ENCODE measurements at places on chromosomes 4 and X.

GRCh38 chr4:98908182-98908581, 20.8 kb downstream of the EIF4E start:
- DNase-seq, result no peak

DNA sequence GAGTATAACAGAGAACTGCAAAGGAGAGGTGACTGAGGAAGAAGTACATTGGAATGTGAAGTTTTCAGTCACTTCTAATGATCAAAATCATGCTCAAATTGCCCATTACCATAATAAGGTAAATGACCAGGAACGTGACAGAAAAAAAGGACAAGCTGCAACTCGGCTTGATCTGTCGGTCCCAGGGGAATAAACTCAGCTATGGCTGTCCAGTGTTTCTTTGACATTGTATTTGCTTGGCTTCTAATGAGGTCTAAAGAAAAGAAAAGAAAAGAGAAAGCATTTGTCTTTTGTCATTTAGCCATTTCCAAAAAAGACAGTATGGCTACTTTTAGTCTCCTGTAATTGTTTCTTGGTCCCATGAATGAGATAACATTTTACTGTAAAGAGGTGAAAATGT, 25.2 kb downstream of the PHOX2B start:
- no peak for DNase-seq

- DNase-seq, result no peak
Measured at GRCh38 chr4:1105662-1106061, 7.7 kb downstream of the RNF212 start.

DNA sequence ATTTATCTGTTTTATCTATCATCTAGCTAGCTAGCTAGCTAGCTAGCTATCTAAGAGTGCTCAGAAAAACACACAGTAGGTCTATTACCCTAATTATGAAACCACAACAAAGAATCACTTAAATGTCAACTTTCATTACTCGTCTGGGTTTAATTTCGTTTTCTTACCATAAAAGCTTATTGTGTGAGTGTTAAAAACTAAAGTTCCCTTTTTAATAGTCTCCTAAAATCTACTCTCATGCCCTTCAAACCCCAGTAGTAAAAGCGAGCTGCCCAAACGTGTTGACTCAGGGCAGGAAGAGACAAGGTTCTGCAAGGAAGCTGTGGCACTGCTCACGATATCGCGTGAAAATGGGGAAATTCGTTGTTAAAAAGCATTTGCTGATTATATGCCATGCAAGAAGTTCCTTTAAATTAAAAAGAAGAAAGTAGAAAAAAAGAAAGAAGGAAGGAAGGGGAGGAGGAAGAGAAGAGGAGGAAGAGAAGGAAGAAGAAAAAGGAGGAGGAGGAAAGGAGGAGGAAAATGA, 595 bp downstream of the MBNL3 start:
- DNase-seq, result no peak

GRCh38 chrX:115592997-115593734, 32.2 kb downstream of the PLS3 start:
- no peak for DNase-seq
